Cortex of kidney (tissue), 1 donor: ENCODE measurements at places on chromosomes 4 and X.

GRCh38 chr4:128307123-128307571 lies 19.5 kb upstream of the PGRMC2 start:
- no peak for DNase-seq

GRCh38 chrX:155094468-155095061 lies 23.3 kb downstream of the BRCC3 start:
- DNase-seq, result no peak

DNA sequence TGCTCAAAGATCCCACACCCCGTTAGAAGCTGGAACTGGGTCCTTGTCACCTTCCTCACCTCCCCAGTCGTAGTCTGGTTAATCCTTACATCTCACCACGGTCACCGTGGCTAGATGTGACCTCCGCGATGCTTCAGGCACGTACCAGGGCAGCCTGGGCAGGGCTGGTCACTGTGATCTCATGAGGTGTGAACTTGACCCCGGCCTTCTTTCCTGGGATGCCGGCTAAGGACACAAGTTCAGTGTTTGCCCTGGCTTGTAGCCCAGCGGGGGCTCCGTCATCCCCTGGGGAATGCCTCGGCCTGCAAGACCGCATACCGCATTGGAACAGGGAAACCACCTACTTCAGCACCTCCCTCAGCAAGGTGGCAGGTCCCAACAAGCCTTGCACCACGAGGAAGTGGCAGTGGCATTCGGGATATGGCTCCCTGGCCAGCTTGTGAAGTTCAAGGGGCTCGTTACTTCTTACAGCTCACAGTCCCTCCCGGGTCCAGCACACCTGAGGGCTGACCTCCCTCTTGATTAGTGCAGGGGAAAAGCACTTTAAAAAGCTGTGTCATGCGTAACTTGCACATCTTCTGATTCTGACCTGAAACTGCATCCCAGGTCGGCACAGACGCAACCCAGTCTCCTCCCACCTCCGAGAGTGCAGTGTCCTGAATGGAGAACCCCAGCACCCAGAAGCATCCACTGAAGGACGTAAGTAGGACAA lies 25.9 kb downstream of the NOP14 start:
- DNase-seq, result no peak

GRCh38 chr4:31482691-31483090 lies 762.5 kb downstream of the PCDH7 start:
- no peak for DNase-seq

DNA sequence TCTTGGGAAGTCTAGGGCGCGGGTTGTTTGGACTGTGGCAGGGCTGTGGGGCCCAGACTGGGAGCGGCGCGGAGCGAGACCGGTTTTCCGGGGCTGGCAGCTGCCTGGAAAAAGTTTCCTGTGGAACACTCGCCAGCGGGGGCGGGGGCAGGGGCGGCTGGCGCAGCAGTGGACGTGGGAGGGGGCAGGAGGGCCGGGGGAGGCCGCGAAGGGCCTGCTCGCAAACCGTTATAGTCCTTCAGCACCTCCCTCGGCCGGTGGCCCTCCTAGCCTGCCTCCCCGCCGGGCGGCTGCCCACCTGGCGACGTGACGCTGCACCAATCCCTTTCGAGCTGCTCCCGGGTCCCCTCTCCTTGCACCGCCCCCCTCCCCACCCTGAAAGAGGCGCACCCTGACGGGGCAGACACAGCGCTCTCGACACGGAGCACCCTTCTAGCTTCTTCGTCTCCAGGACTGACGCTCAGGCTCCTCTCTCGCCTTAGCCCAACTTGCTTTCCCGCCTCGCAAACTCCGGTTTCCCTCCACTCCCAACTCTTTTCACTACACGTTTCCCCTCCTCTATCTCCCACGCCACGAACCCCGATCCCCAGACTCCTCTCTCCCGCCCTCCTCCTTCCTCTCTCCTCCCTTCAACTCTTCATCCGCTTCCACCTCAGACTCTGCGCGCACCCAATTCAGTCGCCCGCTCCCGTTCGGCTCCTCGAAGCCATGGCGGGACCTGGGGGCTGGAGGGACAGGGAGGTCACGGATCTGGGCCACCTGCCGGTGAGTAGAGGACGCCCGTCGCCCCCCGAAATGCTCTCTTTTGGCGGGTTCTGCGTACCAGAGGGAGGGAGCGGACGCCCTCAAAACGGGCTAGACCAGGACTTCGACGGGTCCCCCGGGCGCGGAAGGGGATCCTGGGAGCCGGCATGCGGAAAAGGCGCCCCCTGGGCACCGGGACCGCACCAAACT lies at the start of gene NRK:
Gene NRK, plus strand, starts transcription at position 402 of the 954 bp plus-strand sequence. Its CDS starts 307 bp downstream, at position 709.
- no peak for DNase-seq

DNA sequence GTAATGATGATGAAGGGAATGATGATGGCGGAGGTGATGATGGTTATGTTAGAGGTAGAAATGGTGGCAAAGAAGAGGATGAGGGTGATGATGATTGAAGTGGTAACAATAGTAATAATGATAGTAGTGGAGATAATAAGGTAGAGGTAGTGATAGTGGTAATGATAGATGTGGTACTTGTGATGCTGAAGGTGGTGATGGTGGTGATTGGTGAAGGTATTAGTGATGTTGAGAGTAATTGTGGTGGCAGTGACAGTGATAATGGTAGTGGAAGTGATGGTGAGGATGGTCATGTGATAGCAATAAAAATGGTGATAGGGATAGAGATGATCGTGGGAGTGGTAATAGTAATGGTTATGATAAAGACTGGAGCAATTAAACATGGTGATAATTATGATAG lies 108.8 kb downstream of the EFNB1 start:
- no peak for DNase-seq

- DNase-seq, result no peak
Observed at GRCh38 chrX:49862093-49862492, 17.2 kb upstream of the USP27X start.

DNA sequence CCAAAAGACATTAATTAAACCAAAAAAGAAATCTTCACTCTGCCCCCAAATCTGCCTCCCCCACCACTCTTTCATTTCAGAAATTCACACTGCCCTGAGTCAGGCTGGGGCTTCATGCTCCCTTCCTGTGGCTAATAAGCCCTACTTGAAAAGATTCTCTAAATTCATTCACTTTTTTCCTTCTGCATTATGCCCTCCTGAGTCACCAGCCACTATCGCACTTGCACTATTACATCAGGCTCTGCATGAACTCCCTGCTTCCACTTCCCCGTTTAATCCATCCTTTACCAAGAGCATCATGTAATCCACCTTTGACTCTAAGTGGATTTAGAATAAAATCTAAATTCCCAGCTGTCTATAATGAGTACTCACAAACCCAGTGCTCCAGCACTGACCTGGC lies 295.4 kb upstream of the KLF3 start:
- DNase-seq, result no peak

GRCh38 chr4:147975325-147975724 lies 243.4 kb downstream of the ARHGAP10 start:
- no peak for DNase-seq

DNA sequence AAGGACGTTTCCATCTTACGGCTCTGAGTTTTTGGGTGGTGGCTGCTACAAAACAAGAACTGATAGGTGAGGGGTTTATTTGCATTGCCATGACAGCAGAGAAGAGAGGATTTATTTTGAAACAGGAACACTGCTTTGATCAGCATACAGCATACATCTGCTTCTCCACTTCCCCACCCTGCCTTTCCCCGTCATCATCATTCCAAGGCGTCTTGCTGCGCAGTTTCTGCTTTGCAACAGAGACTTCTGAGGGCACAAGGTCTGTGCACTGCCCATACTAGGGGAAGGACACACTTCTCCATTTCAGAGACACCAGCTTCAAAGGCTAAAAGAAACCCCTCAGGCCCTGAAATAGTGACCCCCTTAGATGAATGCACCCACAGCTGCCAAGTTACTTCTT lies 19.1 kb downstream of the STARD8 start:
- DNase-seq, result no peak

GRCh38 chr4:48692897-48693296 lies 87.2 kb downstream of the FRYL start:
- no peak for DNase-seq

DNA sequence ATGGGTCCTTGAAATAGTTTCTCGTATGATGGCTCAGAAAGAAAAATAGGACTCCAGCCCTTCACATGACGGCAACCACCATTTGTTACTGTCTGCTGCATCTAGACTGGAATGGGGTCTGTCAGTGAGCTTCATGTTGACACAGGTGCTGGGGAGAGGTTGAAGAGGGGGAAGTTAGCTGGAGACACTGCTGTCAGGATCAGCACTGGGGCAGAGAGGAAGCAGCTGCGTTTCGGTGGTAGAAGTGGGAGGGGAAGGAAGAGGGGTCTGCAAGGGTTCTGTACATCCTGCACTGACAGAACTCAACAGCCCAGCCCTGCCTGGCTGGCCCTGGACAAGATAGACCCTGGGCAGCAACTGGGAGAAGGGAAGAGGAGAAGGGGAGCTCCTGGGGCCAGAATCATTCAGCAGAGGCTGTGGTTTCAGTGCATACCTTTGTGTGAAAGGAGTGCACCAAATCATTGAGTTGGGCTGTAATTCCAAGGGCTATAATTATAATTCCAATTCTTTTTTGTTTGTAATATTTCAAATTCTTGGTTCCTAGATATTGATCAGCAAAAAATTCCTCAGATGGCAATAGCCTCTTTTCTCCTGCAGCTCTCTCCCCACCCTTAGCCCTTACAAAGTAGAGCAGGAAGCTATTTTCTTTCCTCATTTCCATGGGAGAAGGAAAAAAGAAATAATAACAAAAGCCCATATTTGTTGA lies 119.4 kb upstream of the C1GALT1C1 start:
- no peak for DNase-seq

DNA sequence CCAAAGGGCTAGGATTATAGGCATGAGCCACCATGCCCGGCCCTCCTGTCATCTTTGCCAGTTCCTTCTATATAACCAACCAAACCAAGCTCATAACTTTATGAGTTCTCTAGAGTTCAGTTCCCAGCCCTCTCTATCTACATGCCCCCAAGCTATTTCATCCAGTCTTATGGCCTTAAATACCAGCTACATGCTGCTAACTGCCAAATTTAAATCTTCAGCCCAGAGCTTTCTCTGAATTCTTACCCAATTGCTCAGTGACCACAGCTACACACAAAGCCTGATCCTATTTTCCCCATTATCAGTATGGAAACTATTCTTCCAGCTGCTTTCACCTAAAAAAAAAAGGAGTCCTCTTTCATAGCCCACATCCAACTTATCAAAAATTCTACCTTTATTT lies 23.1 kb downstream of the TMEM184C start:
- DNase-seq, result no peak
